CD4-positive, alpha-beta memory T cell (primary cell): ENCODE measurements at places on chromosomes 16 and 17. TPM values are rescaled to one million over a fixed set of nuclear protein-coding genes. Genes with fewer than 3 reads are reported as not detected.
A peak's percentile ranks its signal among the peaks of the same experiment; 100 is the strongest.

NUP93 gene
- total RNA-seq: 48.0 TPM

NFE2L1 gene
- 53.5 TPM for total RNA-seq

P2RX1 gene
- total RNA-seq: not detected

SMIM5 gene
- not detected for total RNA-seq

HOXB9 gene
- total RNA-seq: not detected

DNA sequence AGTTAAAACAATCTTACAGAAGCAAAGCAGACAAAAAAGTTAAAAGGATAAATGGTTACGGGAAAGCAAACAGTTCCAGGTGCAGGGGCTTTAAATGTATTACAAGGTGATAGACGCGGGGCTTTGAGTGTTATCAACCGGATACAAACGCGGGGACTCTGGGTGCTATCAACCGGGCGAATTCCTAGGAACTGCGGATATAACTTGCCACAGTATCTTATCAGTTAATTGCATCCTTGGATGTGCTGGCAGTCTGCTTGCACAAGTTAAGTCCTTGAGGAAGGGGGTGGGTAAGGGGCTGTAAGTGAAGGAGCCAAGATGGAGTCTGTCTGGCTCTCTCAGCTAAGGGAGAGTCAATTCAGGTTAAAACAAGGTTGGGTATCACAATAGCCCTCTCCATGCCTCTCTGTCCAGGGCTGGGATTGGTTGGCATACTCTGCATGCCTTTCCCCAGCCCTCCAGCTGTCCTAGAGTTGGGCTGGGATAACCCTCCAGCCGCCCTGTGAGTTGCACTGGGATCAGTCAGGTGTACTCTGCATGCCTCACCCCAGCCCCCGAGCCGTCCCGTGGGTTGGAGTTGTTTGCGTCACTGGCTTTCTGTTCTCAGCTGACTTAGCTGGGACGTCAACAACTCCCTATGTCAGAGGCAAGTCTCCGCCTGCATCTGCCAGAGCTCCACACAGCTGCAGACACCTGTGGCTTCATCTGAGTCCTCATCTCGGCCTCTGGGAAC is 40.9 kb downstream of the TMEM235 start:
- no peak overlapping the region for H3K4me3 ChIP-seq
- DNase-seq: peak; percentile 58
- H3K4me1 ChIP-seq: peaks cover 32% of the 10 kb centered on the region
- H3K27me3 ChIP-seq: no peaks in the 10 kb centered on the region
- H3K27ac ChIP-seq: no peak overlapping the region

- peak overlapping the region; percentile 77 for H3K27ac ChIP-seq
- DNase-seq: peak; percentile 71
- peak overlapping the region; percentile 36 for H3K4me3 ChIP-seq
Measured at GRCh38 chr17:29291163-29291752, 2.7 kb downstream of the NUFIP2 start.

DNA sequence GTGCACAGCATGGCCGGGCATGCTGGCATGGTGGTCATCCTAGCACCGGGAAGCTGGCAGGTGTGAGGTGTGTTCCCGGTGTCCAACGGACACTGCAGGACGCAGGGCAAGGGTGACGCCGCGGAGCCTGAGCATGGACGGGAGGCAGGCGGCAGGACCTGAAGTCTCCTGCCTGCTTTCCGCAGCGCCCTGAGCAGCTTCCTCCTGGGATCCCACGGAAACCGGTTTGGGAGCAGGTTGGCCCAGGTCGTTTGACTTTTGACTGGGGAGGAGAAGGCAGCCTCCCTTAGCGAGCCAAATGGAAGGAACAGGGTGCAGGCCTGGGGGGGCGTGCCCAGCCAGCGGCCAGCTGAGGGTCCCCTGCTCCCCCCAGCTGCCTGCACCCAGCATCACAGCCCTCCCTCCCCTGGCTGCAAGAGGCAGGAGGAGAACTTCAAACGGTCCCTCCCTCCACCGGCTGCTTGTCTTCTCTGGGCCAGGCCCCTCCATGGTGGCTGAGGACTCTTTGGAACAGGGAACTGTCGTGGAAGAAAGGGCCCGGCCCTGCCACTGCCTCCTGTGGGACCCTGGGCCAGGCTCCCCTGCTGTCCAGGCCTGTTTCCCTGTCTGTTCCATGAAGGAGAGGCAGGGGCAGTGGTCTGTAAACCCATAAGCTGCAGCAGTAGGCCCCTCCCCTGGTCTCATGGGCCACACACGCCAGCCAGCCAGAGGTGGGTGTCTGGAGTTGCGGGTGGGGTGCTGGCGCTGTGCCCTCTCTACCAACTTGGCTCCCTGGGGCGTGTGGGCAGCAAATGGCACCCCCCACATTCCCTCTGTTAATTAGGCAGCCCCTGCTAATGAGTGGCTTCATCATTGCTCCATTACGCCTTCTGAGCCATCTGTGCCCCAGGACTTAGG is 7.8 kb upstream of the ADGRG1 start:
- H3K27me3 ChIP-seq: no peaks in the 10 kb centered on the region
- H3K36me3 ChIP-seq: no peaks in the 10 kb centered on the region
- DNase-seq: no peak
- H3K27ac ChIP-seq: no peak overlapping the region
- H3K4me1 ChIP-seq: no peaks in the 10 kb centered on the region
